ENCODE measurements at places on chromosomes 2 and 18.

- DNase-seq = no peak
Measured at GRCh38 chr18:45156946-45157345, 458.3 kb upstream of the SLC14A2 start.

DNA sequence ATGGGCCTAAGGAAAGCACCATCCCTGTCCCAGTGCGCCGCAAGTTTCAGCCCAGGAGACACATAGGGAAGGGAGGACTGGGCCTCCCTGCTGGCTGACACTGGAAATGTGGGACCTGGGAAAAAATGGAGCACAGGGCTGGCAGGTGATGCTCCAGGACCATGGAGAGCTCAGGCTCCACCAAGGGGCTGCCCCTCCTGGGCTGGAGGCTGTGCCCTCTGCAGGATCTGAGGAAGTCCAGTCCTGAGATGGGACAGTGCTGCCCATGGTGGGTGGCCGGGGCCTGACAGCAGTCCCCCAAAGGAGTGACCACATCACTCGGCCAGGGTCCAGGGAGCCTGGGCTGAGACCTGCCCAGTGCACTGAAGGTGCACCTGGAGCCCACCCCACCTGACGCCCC is 108.6 kb upstream of the TEKT4 start:
- no peak for DNase-seq

DNA sequence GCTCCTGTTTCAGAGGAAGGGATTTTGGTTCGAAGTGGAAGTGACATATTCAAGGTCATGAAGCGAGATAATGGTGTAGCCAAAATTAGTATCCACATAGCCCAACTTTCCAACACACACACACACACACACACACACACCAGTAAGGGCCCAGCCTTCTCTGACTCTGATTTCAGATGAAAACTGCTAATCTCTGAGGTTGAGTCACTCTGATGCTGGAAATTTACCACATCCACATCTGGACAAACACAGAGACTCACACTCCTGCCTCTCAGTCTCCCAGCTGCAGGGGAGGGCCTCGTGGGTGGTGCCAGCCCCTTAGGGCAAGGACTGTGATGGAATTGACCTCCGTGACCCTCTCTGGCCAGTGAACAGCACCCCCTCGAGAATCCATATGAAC is 29.0 kb upstream of the SLC35F6 start:
- DNase-seq = no peak

DNA sequence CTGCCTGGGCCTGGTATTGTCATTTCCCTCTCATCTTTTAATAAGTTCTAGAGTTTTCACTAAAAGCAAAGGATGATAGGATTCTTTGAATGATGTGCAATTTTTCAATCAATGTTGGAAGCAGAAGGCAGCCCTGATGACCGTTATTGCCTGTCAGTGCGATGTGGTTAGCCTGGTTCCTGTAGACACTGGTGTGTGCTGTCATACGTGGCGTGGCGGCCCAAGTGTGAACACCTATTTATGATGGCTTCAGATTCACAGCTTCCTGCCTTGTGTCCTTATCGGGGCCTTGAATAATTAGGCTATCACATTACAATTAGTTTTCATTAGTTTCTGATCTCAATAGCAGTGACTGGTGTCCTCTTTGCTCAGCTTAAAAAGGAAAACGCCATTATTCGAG is 218.5 kb downstream of the TPGS2 start:
- DNase-seq = no peak

DNA sequence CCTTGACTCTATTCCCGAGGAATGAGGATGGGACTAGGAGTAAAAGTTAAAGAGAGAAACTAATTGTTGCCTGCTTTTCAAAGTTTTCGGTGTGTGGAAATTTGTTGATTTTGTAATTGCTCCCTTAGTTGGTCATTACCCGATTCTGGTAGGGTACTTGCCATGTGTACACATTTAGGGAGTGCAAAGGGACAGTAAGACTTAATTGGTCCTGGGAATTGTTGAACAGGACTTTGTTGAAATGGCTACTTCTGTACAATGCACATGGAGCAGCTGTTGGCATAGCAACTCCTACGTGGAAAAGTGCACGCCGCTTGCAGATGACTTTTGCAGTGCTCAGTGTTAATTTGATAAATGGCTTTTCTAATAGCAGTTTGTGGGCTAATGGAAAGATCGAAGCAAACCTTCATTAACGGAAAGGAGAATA is 22.9 kb downstream of the EPAS1 start:
- DNase-seq = no peak

- DNase-seq = no peak
Measured at GRCh38 chr2:24973812-24974211, 2.1 kb upstream of the DNAJC27 start.

DNA sequence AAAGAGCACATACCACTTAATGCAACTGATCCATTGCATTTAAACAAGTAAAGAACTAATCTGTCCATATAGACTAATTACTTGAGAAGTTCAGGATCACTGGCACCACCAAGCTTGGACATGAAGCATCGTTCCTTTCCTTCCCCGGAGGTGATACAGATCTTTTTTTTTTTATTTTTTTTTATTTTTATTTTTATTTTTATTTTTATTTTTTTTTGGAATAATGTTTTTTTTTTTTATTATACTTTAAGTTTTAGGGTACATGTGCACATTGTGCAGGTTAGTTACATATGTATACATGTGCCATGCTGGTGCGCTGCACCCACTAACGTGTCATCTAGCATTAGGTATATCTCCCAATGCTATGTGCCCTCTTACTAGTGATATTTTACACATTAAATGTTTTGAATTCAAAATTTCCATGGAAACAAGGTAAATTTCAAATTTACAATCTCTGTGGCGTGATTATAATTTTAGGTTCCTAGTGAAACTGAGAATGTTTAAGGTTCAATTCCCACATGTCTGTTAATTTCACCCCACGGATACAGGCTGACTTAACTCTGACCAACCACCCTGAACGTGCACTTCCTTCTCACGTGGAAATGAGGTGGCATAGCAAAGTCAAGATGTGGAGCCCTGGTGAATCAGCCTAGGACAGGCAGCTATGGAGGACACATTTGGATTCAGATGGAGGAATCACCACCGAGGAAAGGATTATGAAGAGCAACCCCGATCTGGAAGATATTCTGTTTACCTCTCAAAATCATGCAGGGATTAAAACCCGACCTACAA is 101.6 kb upstream of the THOC1 start:
- no peak for DNase-seq

- no peak for DNase-seq
Measured at GRCh38 chr18:7158216-7158615, 40.6 kb upstream of the LAMA1 start.

GRCh38 chr18:12599966-12600365 is 57.9 kb downstream of the SPIRE1 start:
- DNase-seq = no peak

DNA sequence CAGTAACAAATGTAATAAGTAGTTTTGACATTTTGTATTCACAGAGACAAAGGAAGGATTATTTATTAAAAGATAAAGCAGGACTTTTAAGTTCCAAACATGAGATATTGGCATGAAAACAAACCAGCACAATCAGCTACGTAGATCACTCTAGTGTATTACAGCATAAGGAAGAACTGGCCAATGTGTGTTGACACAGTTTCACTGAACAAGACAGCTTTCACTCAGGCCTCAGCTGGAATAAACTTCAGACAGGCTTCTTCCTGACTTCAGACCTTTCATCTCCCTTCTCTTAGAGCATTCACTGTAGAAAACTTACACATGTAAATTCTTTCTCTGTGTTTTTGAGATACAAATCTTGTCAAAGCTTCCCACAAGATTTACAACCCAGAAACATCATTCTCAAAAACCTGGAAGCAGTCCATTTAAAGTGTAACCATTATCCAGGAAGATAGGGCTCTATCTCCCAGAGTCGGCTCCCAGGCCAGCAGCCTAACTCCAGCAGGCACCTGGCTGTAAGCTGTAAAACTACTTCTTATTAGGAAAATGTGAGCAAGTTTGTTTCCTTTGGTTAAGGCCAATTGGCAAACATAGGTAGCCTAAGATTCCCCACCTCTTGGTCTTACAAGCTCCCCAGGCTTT is 768.3 kb upstream of the CDH7 start:
- DNase-seq = no peak

GRCh38 chr18:46329736-46330246 is 225.6 kb downstream of the HAUS1 start:
- DNase-seq = no peak

DNA sequence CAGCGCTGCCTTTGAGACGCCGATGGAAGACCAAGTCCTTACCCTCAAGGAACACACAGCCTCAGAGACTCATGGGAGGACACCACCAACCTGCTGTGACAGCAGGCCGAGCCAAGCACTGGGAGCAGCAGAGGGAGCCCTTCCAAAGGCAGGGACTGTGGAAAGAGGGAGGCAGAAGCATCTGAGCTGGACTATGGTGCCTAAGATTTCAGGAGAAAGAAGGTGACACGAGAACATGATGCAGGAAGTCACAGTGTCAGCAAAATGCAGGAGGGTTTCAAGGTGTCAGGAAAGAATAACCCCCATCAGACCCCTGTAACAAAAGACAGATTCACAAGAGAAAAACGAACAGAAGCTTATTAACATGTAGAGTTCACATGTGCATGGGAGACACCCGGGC is 24.2 kb upstream of the COX7A2L start:
- no peak for DNase-seq

- DNase-seq = no peak
Measured at GRCh38 chr18:73009691-73010090, 141.9 kb upstream of the NETO1 start.

DNA sequence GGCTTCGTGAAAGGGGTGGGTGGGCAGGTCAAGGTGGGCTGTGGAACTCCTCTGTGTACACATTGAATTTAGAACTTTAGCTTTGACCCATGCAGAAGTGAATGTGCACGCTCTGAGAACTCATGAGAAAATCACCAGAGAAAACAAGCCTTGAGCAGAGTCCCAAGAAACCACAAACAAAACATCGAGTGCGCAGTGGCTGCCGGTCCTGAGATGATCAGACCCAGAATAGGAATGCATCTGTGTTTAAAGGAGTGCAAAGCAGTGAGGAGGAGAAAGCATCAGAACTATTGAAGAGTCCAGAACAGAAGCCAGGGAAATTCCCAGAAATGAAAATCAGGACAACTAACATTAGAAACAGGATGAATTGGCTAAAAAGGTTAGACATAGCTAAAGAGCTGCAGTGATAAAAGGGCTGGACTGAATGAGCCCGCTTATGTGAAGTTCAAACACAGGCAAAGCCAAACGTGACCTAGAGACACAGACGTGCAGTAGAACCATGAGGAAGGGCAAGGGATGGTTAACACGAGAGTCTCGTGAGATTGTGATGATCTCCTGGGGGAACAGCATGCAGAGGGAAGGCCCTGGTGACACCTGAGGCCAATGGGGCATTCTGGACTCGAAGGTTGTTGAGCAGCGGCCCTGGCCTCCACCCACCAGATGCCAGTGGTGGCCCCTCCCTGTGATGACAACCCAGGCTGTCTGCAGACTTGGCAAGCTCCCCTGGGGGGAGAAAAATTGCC is 16.4 kb upstream of the TXNL4A start:
- no peak for DNase-seq
